ENCODE measurements at places on chromosomes 6 and 20.

GRCh38 chr6:27188885-27189418 is 58.5 kb upstream of the PRSS16 start:
- no peak for DNase-seq

DNA sequence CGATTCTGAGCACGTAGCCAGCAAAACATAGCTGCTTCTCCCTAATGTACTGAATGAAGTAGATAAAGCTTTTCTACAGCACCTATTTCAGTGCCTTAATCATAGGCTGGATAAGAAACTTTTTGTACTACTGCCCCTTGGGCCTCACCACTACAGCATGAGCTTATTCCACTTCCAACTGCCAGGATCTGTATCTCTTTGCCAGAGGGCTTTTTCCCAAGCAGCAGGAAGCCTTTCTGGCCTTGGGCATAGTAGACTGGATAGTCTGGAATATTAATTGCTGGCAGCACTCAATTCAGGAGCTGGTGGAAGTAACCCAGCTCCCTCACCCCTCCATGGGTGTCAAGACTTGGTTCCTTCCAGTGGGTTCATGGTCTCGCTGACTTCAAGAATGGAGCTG is 43.6 kb downstream of the ANKEF1 start:
- DNase-seq: no peak

GRCh38 chr20:56875052-56875659 is 246.1 kb downstream of the TFAP2C start:
- no peak for DNase-seq

- DNase-seq: no peak
Observed at GRCh38 chr6:168615837-168616236, 174.9 kb downstream of the SMOC2 start.

GRCh38 chr6:122747573-122747972 is 31.9 kb upstream of the FABP7 start:
- no peak for DNase-seq

GRCh38 chr6:4434655-4435054 is 299.3 kb upstream of the ECI2 start:
- no peak for DNase-seq

GRCh38 chr20:38043512-38044300 is 10.2 kb downstream of the RPRD1B start:
- DNase-seq: no peak

DNA sequence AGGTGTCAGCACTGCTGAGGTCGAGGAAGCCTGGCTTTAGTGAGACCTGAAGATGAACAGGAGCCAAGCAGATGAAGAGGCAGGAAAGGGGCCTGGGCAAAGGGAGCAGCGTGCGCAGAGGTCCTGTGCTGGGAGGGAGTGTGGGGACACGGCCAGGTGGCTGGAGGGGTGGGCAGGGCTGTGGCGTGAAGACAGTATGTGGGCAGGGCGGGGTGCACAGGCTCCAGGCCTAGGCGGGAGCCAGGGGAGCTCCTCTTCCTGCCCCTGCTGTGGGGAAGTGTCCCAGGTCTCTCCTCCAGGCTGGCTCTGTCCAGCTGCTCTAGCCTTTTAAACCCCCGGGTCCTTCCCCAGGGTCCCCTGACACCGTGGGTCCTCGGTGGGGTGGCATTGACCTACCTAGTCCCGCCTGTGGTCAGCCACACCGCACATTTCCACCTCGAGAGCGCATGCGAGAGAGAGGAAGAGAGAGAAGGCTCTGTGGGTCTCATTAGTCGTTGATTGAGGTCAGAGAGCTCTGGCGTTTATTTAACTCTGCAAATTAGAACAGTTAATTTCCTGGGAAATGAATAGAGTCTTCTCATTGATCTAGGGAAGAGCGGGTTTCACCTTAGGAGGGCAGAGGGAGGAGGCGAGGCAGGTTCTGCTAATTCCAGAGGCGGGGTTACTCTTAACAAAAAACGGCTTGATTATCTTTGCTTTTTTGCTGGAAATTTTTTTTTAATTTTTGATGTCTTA is 68.8 kb downstream of the CDH4 start:
- DNase-seq: no peak

DNA sequence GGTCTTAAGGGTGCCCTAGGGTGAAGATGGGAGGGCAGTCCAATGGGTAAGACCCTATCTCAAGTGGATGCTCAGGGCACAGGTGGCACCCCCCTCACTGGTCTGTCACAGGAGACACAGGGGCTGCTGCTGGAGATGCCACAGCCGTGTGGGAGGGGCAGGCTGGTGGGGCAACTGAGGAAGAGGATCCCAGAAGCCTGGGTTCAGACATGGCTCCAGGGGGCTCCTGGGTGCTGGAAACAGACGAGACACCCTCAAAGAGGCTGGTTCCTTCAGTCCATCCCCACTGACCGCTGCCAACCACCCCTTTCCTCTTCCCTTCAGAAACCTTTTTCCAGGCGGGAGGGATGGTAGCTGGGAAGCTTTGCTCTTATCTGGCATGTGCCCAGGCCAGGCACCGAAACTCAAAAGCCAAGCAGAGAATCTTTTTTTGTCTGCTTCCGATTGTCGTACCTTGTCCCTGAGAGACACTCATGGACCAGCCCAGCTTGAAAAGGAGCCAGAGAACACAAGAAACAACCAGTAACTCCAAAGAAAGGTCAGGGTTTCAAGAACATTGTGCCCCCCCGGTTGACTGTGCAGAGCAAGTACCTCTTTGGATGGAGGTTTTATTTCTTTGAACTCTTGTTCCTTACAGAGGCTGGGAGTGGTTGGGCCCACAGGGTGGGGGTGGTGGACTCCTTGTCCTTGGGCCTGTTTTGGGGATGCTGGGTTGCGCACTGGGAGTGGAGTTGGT is 28.5 kb upstream of the EMILIN3 start:
- no peak for DNase-seq

DNA sequence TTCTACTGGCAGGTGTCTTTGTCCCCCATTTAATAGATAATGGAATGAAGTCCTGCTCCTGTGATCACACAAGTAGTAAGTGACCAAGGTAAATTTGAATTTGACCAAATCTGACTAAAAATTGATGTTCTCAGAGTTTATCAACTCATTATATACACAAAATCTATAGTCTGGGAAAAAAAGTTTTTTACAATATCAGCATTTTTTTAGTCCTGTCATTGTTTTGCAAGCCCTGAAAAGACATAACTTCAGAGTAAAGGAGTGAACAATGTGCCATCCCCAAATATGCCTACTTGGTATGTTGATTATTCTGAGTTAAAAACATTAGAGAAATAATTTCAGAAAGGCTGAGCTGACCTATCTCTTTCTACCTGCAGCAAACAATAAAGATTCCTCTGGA is 114.2 kb downstream of the C6orf58 start:
- DNase-seq: no peak

DNA sequence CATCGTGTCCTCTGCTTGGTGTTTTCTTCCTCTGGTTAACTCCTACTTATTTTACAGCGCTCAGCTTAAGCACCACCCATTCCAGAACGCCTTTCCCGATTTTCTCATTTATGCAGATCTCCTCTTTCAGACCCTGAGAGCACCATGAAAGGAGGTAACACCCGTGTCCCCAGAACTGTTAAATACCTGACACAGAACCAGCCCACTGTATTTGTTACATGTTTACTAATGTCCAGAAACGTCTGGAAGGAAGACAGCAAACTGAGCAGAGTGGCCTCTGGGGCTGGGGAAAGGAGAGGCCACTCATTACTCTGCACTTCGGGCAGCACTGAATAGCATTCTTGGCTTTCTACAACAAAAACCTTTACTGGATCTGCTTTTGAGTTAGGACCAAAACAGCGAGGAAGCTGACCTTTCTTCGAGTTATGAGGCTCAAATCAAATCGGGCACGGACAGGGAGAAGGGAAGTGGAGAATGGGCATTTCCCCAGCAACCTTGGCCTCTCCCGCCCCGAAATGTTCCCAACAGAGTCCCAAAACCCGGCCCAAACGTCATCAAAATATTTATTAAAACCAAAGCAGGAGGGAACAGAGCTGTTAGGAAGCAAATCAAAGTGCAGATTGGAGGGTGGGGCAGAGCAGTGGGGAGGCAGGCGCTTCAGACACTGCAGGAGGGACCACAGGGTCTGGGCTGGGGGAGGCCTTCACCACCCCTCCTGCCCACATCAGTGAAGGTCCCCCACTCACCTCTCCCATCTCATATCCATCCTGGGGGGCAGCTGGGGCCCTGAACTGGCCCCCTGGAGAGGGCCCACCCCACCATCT is 1.1 kb upstream of the NECAB3 start:
- DNase-seq: no peak

DNA sequence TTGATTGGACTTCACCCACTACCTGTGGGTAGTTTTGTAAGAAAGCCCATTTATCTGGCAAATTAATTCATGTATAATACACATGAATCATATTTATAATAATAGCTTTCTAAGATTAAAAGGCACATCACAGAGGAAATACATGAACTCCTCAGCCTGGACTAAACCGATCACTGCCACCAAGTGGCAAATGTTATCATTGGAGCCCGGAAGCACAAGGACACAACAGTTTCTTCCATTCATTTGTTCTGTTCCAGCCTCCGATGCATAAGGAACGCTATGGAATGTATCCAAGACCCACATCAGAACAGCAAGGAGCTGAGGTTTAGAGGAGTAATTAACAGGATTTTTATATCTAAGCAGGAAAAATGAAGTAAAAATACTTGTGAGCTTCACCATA is 13.9 kb upstream of the IPCEF1 start:
- no peak for DNase-seq
